Ovary (tissue), 10 donors: ENCODE measurements at places on chromosomes 2 and 18. TPM values are rescaled to one million over a fixed set of nuclear protein-coding genes. Genes with fewer than 3 reads are reported as not detected.

- H3K36me3 ChIP-seq = no peaks in the 10 kb centered on the region
- H3K4me1 ChIP-seq = peaks cover 8% of the 10 kb centered on the region
- H3K27me3 ChIP-seq = no peaks in the 10 kb centered on the region
- DNase-seq = no peak
- H3K4me3 ChIP-seq = no peak overlapping the region
- H3K27ac ChIP-seq = no peak overlapping the region
These were observed 38.5 kb upstream of the STPG4 start for GRCh38 chr2:47193607-47194006.

- no peak for DNase-seq
- no peaks in the 10 kb centered on the region for H3K36me3 ChIP-seq
- no peak overlapping the region for H3K4me3 ChIP-seq
- H3K4me1 ChIP-seq = no peaks in the 10 kb centered on the region
These were observed 109.8 kb downstream of the FAM210A start for GRCh38 chr18:13616525-13617035.

DNA sequence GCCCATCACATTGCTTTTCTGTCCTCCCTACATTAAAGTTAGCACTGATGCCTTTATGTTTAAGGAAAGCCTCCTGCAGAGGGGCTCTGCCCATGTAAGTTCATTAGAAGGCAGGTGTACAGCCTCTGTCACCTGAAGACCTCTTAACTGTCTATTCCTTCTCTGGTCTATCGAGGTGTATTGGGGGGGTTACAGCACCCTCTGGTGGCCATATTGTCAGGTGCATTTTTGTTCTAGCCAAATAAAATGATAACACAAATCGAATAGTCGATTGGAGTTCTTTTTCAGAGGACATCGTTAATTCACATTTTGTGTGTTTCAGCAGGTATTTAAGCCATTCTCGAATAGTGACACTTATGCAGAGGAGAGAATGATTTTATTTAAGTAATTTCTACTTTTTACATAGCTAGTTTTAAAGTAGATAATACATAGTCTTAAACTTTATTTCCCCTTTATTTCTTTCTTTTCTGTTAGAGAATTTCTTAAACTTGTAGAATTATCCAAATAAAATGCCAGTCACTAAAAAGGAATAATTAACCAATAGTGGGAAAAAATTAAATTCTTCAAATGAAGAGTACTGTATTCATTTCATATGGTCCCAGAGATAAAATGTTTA is 136.8 kb downstream of the NEDD4L start:
- H3K27ac ChIP-seq = no peak overlapping the region
- no peak overlapping the region for H3K4me3 ChIP-seq
- DNase-seq = peak; percentile 44
- H3K36me3 ChIP-seq = no peaks in the 10 kb centered on the region
- no peaks in the 10 kb centered on the region for H3K27me3 ChIP-seq

GRCh38 chr2:144942516-144943256 is 422.8 kb upstream of the ZEB2 start:
- no peaks in the 10 kb centered on the region for H3K36me3 ChIP-seq
- DNase-seq = no peak
- no peak overlapping the region for H3K4me3 ChIP-seq
- H3K4me1 ChIP-seq = peaks cover 1% of the 10 kb centered on the region

- no peaks in the 10 kb centered on the region for H3K4me1 ChIP-seq
- H3K36me3 ChIP-seq = no peaks in the 10 kb centered on the region
These were observed 204.2 kb upstream of the RBMS1 start for GRCh38 chr2:160697817-160698216.

DNA sequence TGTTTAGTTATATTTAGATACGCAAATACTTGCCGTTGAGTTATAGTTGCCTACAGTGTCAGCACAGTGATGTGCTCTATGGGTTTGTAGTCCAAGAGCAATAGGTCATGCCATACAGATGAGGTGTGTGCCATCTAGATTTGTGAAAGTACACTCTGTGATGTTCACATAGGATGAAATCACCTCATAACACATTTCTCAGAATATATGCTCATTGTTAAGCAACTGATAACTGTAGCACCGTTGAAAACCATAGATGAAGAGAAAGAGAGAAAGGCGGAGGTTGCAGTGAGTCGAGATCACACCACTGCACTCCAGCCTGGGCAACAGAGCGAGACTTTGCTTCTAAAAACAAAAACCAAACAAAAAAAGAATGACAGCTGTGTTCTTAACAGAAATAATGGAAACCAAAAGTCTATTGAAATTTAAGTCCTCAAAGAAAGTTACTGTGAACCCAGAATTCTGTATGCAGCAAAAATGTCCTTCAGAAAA is 9.5 kb downstream of the DGKD start:
- DNase-seq = no peak
- H3K4me3 ChIP-seq = no peak overlapping the region
- no peaks in the 10 kb centered on the region for H3K27me3 ChIP-seq
- no peaks in the 10 kb centered on the region for H3K4me1 ChIP-seq

The KANSL3 gene
- 34.5 TPM for total RNA-seq

The CENPA gene
- total RNA-seq = 1.0 TPM

The CD207 gene
- not detected for total RNA-seq

The LYPD6 gene
- 2.4 TPM for total RNA-seq
